CD14-positive monocyte (primary cell): ENCODE measurements at places on chromosomes 7 and 10. TPM values are rescaled to one million over a fixed set of nuclear protein-coding genes. Genes with fewer than 3 reads are reported as not detected.

SEMA3E gene
- polyA plus RNA-seq: not detected

GNAT3 gene
- not detected for polyA plus RNA-seq

ODAD2 gene
- not detected for polyA plus RNA-seq

TBX20 gene
- not detected in 2 replicates for polyA plus RNA-seq

KLLN gene
- 0.09 and 0.11 TPM in 2 replicates for polyA plus RNA-seq

SPDYE9 gene
- polyA plus RNA-seq: not detected in 2 replicates

CPA2 gene
- polyA plus RNA-seq: not detected

EVX1 gene
- not detected for polyA plus RNA-seq

TMEM229A gene
- polyA plus RNA-seq: not detected
